ENCODE measurements at places on chromosomes 2 and 18.

GRCh38 chr2:148882051-148882450 is 7.0 kb downstream of the KIF5C start:
- DNase-seq = no peak

DNA sequence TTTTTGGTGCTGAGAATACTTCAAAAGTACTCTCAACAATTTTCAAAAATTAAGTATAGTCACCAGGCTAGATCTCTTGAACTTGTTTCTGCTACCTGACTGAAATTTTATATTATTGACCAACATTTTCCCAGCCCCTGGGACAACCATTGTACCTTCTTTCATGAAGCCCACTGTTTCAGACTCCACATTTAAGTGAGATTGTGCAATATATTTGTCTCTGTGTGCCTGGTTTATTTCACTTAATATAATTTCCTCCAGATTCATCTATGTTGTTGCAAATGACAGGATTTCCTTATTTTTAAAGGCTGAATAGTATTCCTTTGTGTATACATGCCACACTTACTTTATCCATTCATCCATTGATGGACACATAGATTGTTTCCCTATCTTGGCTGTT is 354.2 kb upstream of the VRK2 start:
- no peak for DNase-seq

- no peak for DNase-seq
These were observed 24.5 kb downstream of the GREB1 start for GRCh38 chr2:11558214-11558886.

DNA sequence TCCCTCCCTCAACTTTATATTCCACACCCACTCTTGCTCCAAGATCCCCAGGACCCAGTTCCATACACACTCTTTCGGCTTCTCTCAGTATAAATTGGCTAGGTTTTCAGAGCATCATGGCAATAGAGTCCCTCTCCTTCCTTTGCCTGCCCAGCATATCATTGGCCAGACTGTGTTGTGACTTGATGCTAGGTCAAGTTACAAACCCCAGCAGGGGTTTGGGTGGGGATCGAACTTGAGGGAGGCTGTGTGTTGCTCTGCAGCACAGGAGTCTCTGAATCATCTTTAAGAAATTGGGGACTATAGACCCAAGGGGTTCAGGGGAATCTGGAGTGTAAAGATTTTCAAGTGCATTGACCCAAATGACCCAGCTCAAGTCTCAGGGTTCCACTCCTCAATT is 477.5 kb upstream of the MEIS1 start:
- no peak for DNase-seq

DNA sequence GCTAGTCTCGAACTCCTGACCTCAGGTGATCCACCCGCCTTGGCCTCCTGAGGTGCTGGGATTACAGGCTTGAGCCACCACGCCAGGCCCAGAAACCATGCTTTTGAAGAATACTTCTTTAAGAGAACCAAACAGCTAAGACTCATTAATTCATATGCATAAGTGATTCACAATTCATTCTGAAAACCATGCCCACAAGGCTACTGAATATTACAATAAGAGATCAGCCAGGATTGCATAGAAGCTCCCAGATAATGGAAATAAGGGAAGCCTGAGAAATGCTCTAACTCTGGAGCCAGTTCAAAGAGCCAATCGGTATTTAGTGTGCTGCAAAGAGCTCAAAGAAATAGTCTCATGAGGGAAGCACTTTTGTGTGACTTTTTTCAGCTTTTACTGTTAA is 2.4 kb downstream of the ZNF396 start:
- DNase-seq = no peak
